Natural killer cell treated with Interleukin-12 subunit alpha and Interleukin-12 subunit beta and Interleukin-15 and Interleukin-18, amount 100 ng/mL, for 72 hours (primary cell): ENCODE measurements at places on chromosomes 5 and 9. TPM values are rescaled to one million over a fixed set of nuclear protein-coding genes. Genes with fewer than 3 reads are reported as not detected.
A peak's percentile ranks its signal among the peaks of the same experiment; 100 is the strongest.

Gene NUTM2G
- total RNA-seq, result not detected

Gene UGT3A1
- not detected for total RNA-seq

Gene TEX48
- not detected for total RNA-seq

Gene GBA2
- total RNA-seq, result 68.4 TPM

- H3K27ac ChIP-seq, result no peak overlapping the region
- H3K36me3 ChIP-seq, result no peaks in the 10 kb centered on the region
- H3K27me3 ChIP-seq, result no peaks in the 10 kb centered on the region
Measured at GRCh38 chr5:11918463-11919045, 14.3 kb upstream of the CTNND2 start.

DNA sequence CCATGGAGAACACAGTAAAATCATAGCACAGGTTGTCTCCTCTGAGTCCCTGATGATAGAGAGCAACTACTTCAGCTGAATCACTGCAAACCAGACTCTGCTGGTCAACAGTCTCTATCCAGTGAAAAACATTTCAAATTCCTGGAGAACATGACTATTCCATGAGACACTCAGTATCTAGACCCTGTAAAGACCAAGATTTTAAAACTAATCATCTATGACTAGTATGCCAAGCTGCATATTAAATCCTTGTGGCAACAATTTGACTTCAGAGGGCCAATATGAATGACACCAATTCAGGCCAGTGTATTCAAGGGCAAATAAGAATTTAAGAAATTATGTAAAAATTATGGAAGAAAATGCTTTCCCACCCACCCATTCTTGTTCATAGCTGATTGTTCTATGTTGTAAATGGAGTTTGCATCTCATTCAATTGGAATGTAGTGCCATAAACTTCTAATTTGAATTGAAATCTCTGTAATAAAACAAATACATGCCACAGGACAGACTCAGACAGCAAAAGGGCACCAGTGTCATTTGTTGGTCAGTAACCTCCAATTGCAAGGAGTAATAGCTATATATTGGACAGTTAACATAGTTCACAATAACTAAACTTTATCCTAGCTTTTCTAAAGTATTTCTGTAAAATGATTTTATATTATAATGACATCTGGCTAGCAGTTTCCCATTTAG lies 80.1 kb upstream of the LPAR1 start:
- no peaks in the 10 kb centered on the region for H3K36me3 ChIP-seq
- no peak overlapping the region for H3K4me3 ChIP-seq
- no peaks in the 10 kb centered on the region for H3K4me1 ChIP-seq
- no peak overlapping the region for H3K27ac ChIP-seq

- H3K36me3 ChIP-seq, result no peaks in the 10 kb centered on the region
- no peaks in the 10 kb centered on the region for H3K27me3 ChIP-seq
- DNase-seq, result no peak
Measured at GRCh38 chr9:136844761-136845464, 2.6 kb downstream of the AJM1 start.

DNA sequence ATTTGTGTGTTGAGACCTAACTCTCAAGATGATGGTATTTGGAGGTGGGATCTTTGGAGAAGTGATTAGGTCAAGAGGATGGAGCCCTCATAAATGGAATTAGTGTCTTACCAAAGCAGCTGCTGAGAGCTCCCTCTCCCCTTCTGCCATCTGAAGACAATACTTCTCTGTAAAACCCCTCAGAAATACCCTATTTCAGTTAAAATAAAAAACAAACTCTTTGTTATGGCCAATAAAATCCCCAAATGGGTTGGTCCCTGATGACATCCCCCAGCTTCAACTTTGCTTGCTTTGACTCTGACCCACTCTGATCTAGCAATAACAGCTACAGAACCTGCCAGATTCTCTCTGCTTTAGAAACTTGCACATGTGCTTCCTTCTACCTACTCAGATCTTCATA lies 100.9 kb downstream of the SNCAIP start:
- no peaks in the 10 kb centered on the region for H3K27me3 ChIP-seq
- no peak overlapping the region for H3K27ac ChIP-seq
- no peaks in the 10 kb centered on the region for H3K36me3 ChIP-seq
- no peak overlapping the region for H3K4me3 ChIP-seq
- H3K4me1 ChIP-seq, result no peaks in the 10 kb centered on the region

DNA sequence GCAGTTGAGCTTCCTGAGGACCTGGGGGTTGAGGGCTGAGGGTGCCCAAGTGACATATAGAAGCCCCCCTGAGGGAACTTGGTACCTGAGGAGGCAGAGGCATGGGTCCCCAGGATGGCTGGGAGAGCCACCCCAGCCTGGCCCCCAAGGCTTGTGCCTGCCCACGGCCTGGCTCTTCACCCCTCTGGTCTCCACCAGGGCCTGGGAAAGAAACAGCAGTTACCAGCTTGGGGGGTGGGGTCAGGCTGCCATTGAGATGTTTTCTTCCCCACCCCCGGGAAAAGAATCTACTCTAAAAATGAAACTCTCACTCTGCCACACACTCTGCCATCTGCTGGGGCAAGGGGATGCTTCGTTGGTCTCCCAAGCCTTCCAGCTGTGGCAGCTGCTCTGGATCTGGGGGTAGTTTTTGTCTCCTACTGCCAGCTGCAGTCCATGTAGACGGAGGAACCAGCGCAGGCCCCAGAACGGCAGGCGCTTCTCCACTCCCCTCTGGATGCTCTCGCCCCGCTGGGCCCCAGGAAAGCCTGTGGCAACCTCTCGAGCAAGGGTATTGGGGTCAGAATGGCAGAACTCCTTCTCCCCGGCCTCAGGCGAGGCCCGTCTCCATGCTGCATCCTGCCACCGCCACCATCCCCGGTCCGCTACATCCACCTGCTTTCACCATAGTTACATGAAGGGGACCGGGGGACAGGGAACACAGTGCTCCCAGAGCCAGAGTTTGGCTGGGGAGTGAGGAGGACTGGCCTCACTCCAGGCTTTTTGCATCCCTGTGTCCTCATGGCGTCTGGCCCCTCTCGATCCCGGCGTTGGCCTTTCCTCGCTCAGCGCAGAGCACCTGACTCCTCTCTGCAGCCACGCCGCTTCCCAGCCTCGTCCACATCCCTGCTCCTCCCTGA lies 123.5 kb downstream of the DAB2IP start:
- H3K4me3 ChIP-seq, result no peak overlapping the region
- H3K27ac ChIP-seq, result no peak overlapping the region

- no peaks in the 10 kb centered on the region for H3K4me1 ChIP-seq
- H3K27me3 ChIP-seq, result no peaks in the 10 kb centered on the region
- no peak overlapping the region for H3K4me3 ChIP-seq
- no peaks in the 10 kb centered on the region for H3K36me3 ChIP-seq
Measured at GRCh38 chr5:122400341-122400740, 88.3 kb downstream of the SNCAIP start.

DNA sequence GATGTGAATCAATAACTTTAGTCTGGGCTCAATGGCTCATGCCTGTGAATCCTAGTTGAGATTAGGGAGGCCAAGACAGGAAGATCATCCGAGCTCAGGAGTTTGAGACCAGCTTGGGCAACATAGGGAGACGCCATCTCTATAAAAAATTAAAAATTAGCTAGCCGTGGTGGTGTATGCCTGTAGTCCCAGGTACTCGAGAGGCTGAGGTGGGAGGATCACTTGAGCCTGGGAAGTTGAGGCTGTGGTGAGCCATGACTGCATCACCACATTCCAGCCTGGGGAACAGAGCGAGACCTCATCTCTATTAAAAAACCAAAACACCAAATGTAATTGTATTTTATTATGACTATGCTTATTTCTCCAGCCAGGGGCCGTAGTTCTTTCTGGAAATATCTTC lies 69.6 kb upstream of the NR5A1 start:
- H3K4me1 ChIP-seq, result no peaks in the 10 kb centered on the region
- no peak overlapping the region for H3K27ac ChIP-seq
- no peak for DNase-seq
- no peak overlapping the region for H3K4me3 ChIP-seq
- peaks cover 11% of the 10 kb centered on the region for H3K27me3 ChIP-seq

GRCh38 chr9:112905084-112905483 lies 14.4 kb upstream of the SLC46A2 start:
- no peak for DNase-seq
- H3K36me3 ChIP-seq, result no peaks in the 10 kb centered on the region
- H3K27me3 ChIP-seq, result peaks cover 12% of the 10 kb centered on the region
- H3K4me3 ChIP-seq, result no peak overlapping the region
- H3K4me1 ChIP-seq, result peaks cover 7% of the 10 kb centered on the region

DNA sequence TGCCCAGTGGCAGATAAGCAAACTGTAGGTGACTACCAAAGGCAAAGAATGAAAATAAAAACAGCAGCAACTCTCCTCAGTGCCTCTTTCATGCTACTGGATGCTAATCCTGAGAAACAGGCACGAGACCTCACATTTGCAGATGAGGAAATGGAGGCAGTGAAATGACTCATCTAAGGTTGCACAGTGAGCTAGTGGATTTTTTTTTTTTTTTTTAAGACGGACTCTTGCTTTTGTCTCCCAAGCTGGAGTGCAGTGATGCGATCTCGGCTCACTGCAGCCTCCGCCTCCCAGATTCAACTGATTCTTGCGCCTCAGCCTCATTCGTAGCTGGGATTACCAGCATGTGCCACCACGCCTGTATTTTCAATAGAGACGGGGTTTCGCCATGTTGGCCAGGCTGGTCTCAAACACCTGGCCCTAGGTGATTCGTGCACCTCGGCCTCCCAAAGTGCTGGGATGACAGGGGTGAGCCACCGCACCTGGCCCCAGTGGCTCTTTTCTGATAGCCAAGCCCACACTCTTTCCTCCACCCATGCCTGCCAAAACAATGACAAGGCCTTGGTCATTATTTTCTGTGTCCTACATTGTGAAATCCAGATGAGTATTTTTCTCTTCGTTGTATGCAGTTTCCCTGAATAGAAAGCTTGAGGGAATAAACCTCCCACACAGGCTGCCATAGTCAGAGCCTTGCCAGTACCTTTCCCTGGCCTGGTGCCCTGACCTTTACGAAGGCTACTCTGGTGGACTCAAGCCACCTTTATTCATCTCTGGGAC lies 19.2 kb downstream of the DOCK2 start:
- peak overlapping the region; percentile 77 for H3K4me3 ChIP-seq
- no peaks in the 10 kb centered on the region for H3K27me3 ChIP-seq
- H3K4me1 ChIP-seq, result peaks cover 70% of the 10 kb centered on the region
- H3K36me3 ChIP-seq, result peaks cover 19% of the 10 kb centered on the region
- H3K27ac ChIP-seq, result peak overlapping the region; percentile 98

DNA sequence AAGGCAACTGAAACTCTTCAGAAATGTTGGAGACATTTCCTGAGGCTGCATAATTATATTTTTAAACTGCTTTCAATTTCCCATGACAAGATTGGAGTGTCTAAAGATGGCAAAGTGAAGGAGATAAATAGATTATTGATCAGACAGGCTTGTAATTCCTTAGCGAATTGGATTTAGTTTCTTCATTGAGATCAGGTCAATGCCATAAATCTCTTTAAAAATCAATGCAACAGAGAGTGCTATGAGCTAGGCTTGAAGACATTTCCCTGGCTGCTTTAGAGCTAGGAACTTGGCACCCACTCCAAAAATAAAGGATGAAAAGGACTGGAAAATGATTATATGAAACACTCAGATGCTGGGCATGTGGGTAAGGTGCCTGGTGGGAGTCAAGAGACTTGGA lies 828.4 kb downstream of the TLR4 start:
- H3K36me3 ChIP-seq, result no peaks in the 10 kb centered on the region
- DNase-seq, result no peak
- no peaks in the 10 kb centered on the region for H3K4me1 ChIP-seq
- no peak overlapping the region for H3K4me3 ChIP-seq
- no peaks in the 10 kb centered on the region for H3K27me3 ChIP-seq

GRCh38 chr5:5080790-5081189 lies 59.3 kb upstream of the ADAMTS16 start:
- no peak for DNase-seq
- no peaks in the 10 kb centered on the region for H3K36me3 ChIP-seq
- no peak overlapping the region for H3K4me3 ChIP-seq
- H3K4me1 ChIP-seq, result no peaks in the 10 kb centered on the region
- H3K27ac ChIP-seq, result no peak overlapping the region

DNA sequence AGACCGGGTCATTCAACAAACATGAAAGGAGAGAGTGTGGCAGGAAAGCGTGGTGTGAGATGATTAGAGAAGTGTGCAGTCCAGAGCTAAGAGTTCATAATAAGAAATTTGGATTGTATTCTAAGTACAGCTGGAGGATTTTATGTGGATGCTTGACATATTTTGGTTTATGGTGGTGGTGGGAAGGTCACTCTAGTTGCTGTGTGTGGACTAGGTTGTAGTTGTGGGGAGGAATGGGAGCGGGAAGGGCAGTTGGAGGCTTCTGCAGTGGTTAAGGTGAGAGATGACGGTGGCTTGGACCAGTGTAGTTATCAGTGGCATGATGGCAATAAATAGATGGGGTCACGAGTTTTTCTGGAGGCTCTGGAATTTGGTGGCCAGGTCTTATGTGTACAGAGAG lies 45.7 kb upstream of the GPR151 start:
- no peak for DNase-seq
- no peaks in the 10 kb centered on the region for H3K36me3 ChIP-seq
- H3K27me3 ChIP-seq, result peaks cover 3% of the 10 kb centered on the region

GRCh38 chr9:78122631-78123030 lies 91.0 kb upstream of the GNAQ start:
- no peak for DNase-seq
- peaks cover 30% of the 10 kb centered on the region for H3K4me1 ChIP-seq
- H3K27me3 ChIP-seq, result no peaks in the 10 kb centered on the region
- no peaks in the 10 kb centered on the region for H3K36me3 ChIP-seq

GRCh38 chr9:107034831-107035230 lies 171.9 kb downstream of the ZNF462 start:
- H3K27ac ChIP-seq, result no peak overlapping the region
- no peak overlapping the region for H3K4me3 ChIP-seq
- no peaks in the 10 kb centered on the region for H3K4me1 ChIP-seq
- no peaks in the 10 kb centered on the region for H3K36me3 ChIP-seq
- peaks cover 30% of the 10 kb centered on the region for H3K27me3 ChIP-seq
- no peak for DNase-seq
